ENCODE measurements at places on chromosomes 3 and 15. TPM values are rescaled to one million over a fixed set of nuclear protein-coding genes. Genes with fewer than 3 reads are reported as not detected.
A peak's percentile ranks its signal among the peaks of the same experiment; 100 is the strongest.

ACVR2B gene
- total RNA-seq = 11.0 TPM

TM6SF1 gene
- total RNA-seq = not detected

TRIM59 gene
- 23.3 TPM for total RNA-seq

IGDCC3 gene
- total RNA-seq = 0.22 TPM

ECT2 gene
- 128 TPM for total RNA-seq

A4GNT gene
- not detected for total RNA-seq

DNA sequence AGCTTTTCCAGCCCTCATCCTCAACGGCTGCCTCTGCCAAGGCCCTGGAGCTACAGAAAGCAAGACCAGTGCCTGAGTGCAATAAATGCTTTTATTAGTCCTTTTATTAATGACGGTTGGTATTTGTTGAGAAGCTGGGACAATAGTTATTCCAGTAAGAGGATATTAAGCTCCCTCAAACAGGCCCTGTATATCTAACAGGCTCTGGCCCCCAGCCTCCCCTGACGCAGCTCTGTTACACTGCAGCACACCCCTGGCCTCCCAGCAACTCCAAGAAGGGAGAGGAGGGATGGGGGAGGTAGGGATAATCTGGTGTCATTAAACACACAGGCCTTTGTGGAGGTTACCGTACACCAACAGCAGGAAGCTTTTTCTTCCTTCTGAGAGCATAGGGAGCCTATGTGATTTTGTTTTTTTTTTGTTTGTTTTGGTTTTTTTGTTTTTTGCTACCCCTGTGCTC, 30.8 kb upstream of the MAGEF1 start:
- peaks cover 31% of the 10 kb centered on the region for H3K4me1 ChIP-seq
- DNase-seq = no peak
- no peak overlapping the region for H3K27ac ChIP-seq
- no peak overlapping the region for H3K4me3 ChIP-seq

DNA sequence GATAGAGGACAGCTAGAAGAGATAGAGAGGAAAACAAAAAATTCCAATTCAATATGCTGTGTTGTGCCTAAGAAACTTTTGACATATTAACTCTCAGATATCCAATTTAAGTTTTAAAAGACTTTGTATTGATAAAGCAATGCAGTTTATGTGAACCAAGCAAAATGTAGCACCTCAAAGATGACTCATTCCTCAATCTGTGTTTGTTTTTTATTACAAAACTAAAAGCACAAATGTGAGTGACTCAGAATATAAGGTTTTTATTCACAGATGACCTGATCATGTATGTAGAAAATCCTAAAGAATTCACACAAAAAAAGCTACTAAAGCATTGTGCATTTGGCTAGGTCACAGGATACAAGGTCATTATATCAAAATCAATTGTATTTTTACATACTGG, 11.1 kb downstream of the HCLS1 start:
- H3K27me3 ChIP-seq = no peaks in the 10 kb centered on the region
- no peak for DNase-seq
- H3K4me1 ChIP-seq = peaks cover 23% of the 10 kb centered on the region
- no peaks in the 10 kb centered on the region for H3K36me3 ChIP-seq
- peak overlapping the region; percentile 12 for H3K27ac ChIP-seq

DNA sequence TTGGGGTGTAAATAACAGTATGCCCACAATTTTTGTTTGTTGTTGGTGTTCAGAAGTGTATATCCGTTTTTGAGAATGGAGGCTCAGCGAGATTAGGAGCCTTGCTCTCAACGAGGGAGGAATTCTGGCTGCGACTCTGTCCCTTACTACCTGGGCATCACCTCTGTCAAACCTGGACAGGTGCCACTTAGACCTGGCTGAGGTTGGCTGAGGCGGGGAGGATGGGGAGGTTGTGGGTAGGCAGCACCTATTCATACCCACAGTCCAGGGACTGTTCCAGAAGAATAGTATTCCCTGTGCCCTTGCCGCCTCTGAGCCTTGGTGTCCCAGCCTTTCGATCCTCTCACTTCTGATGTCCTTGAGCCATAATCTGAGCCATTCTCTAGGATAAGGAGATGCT, 99.9 kb downstream of the LINGO1 start:
- no peak for DNase-seq
- H3K36me3 ChIP-seq = no peaks in the 10 kb centered on the region
- no peaks in the 10 kb centered on the region for H3K27me3 ChIP-seq
- H3K4me1 ChIP-seq = peaks cover 3% of the 10 kb centered on the region

DNA sequence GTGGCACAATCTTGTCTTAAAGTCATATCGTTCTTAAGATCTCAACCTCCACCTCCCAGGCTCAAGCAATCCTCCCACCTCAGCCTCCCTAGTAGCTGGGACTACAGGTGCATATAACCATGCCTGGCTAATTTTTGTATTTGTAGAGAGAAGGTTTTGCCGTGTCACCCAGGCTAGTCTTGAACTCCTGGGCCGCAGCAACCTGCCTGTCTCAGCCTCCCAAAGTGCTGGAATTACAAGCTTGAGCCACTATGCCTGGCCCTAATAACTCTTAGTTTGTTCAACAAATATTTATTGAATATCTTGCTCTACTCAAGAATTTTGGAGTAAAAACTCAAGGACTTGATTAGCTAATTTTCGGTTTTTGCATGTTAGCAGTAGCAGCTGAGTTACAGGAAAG, 19.4 kb upstream of the EDEM1 start:
- no peaks in the 10 kb centered on the region for H3K36me3 ChIP-seq
- H3K4me3 ChIP-seq = no peak overlapping the region
- H3K4me1 ChIP-seq = no peaks in the 10 kb centered on the region
- DNase-seq = no peak
- H3K27me3 ChIP-seq = no peaks in the 10 kb centered on the region

DNA sequence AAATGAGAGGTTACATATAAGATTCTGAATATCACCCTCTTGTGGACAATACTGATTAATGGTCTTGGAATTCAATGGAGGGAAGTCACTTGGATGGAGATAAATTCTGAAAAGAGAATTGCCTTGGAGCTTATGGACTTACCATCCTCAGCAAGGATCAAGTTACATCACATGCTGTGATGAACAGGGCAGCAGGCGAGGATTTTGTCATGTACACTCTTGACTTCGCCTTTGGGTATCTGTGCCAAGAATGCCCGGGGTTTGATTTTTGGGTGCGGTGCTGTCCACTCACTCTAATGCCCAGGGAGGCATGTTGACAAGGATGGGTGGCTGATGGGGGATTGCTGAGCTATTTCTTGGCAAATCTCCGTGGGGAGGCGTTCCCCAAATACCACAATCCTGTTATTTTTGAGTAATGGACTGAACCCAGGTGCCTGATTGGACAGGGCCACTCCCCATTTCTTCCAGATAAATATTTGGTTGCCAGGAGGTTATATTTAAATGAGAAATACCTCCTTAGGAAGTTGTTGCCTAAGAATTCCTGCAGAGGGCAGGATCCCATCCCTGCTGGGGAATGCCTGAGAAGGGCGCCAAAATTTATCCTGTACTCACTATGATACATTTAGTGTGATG, 96.3 kb downstream of the TPRG1 start:
- no peaks in the 10 kb centered on the region for H3K4me1 ChIP-seq
- H3K4me3 ChIP-seq = no peak overlapping the region
- H3K27me3 ChIP-seq = no peaks in the 10 kb centered on the region
- DNase-seq = peak; percentile 62

GRCh38 chr3:98223907-98224672, 40.0 kb upstream of the OR5H6 start:
- H3K4me3 ChIP-seq = no peak overlapping the region
- H3K27ac ChIP-seq = no peak overlapping the region
- H3K36me3 ChIP-seq = no peaks in the 10 kb centered on the region
- no peaks in the 10 kb centered on the region for H3K27me3 ChIP-seq
- no peaks in the 10 kb centered on the region for H3K4me1 ChIP-seq

DNA sequence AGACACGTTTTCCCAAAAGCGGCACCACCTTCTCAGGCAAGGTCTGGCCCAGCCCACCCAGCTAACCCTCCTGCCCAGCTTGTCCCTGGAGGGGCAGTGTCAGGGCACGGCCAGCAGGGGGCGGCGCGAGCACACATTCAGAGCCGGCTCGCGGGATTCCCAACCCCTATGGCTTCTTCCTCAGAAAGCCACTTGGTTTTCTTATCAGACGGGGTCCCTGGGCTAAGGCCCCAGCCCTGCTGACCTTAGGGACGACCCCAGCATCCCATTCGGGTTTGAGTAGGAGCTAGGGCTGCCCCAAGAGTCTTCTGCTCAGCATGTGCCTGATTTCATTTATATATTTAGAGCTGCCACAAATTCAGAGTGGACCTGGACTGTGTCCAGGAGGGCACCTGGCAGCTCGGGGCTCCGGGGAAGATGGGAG, 14.5 kb downstream of the RLBP1 start:
- no peak overlapping the region for H3K27ac ChIP-seq
- H3K27me3 ChIP-seq = no peaks in the 10 kb centered on the region
- H3K4me3 ChIP-seq = no peak overlapping the region

GRCh38 chr3:14561051-14561960, 21.2 kb upstream of the GRIP2 start:
- H3K36me3 ChIP-seq = no peaks in the 10 kb centered on the region
- peaks cover 90% of the 10 kb centered on the region for H3K27me3 ChIP-seq
- H3K27ac ChIP-seq = no peak overlapping the region
- no peaks in the 10 kb centered on the region for H3K4me1 ChIP-seq
- no peak overlapping the region for H3K4me3 ChIP-seq
